ENCODE measurements at places on chromosomes 2 and 18.

- no peak for DNase-seq
Measured at GRCh38 chr2:238308177-238308576, 12.1 kb upstream of the TRAF3IP1 start.

GRCh38 chr2:186348200-186348599 lies 137.9 kb upstream of the ZC3H15 start:
- no peak for DNase-seq

DNA sequence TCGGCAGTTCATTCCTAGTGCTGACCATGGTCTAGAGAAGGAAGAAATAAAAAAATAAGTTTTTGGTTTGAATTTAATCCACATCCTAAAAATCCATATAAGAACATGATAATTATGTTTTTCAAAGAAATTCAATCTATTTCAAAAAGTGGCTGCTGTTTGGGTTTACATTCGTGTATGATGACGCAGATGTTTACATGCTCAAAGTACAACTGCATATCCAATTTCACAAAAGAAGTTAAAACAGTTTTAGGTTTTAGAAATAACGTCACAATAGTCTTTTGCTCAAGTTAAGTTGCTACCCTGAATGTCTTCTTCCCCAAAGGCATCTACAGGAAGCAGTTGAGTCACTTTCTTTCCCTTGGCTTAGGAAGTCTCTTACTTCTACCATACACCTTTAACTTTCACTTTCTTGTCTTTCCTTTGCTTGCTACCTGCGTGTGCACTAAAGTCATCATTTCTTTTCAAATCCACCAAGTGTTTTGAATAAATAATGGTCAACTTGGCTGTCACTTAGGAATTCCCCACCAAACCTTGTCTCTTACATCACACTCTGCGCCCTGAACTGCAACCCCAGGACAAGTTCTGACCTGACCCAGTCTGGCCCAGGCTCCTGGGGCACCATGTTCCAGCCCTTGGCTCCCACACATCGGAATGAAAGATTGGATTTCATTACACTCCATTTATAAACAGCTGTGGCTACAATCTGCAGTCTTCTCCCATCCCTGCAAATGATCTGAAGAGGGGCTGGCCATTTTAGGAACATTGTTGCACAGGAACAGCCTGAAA lies 28.4 kb downstream of the FAM237A start:
- DNase-seq, result no peak

DNA sequence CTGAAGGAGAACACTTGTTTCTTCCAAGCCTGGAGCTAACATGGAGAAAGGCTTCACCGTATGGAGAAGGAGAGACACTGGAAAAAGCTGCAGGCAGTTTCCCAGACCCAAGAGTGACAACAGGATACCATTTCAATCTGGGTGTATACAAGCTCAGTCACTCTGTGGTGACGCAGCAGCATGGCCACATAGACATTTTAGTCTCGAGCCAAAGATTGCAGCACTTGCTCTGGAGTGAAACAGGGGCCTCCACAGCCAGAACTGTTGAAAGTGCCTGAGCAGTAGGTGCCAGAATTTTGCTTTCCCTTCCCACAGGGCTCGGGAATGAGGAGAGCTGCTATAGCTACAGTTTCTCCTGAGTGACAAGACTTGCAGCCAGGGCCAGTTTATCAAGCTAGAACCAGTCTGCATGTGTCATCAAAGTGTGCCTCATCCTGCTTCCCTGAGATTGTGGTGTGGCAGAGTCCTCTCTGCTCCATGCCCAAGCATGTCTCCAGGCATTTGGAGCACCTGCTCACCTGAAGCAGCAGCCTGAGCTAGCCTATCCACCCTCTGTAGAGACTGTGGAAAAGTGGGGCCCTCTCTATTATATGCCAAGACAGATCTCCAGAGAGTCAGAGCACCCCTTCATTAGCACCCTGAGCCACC lies 234.6 kb upstream of the CDH19 start:
- DNase-seq, result no peak

- DNase-seq, result no peak
Measured at GRCh38 chr2:134260713-134261112, 6.8 kb downstream of the MGAT5 start.

DNA sequence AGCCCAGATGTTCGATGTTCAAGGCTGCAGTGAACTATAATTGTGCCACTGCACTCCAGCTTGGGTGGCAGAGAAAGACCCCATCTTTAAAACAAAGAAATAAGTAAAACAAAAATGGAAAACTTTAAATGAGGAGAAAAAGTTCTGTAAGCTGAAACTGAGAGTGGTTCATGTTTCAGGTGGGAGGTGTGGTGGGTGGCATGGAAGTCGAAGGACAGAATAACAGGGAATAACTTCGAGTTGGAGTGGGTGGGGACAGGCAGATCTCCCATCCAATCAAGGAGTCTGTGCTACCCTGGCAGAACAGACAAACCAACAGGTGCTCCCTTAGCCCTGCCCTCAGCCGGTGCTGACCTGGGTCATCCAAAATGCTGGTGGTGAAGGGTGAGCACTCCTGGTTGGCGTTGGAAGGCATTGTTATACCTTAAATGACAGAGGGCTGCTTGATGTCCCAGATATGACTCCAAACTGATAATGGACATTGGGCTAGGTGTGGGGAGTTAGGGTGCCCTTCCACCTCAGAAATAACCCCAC lies 328.4 kb downstream of the DYSF start:
- DNase-seq, result no peak

Measured in CD4-positive, alpha-beta T cell treated with Interleukin-15 for 4 hours (primary cell).